Fibroblast of mammary gland (primary cell): ENCODE measurements at places on chromosomes 12 and 14.

DNA sequence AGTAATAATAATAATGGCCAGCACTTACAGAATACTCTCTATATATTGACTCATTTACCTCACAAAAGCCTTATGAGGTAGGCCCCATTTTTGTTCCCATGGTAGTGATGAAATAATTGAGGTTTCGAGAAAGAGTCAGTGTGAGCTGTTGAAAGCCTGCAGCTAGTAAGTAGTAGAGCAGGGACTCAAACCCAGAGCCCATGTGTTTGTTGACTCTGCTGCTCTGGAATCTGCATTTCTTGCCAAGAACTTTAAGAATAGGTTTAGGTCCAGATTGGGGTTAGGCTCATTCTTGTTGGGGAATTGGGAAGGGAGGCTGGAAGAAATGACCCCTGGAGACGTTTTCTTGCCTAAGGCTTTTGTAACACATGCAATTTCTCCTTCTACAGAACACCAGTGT is 27.9 kb downstream of the DYRK4 start:
- DNase-seq, result peak; percentile 41

DNA sequence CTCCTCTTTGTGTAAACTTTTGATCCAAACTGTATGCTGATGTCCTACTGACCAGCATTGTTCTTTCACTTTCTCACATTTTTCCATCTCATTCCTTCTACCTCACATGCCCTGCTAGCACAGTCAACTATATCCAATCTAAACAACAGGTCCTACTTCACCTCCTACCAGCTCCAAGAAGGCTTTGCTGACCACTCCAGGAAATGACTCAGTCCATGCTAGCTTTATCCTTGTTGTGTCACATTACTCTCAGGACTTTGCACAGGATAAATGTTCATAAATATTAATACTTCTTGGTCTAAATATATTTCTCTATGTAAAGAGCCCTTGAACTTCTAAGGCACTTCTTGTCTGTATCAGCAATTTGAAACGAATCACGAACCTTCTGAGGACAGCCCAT is 64.9 kb upstream of the PCED1B start:
- peak; percentile 78 for DNase-seq

DNA sequence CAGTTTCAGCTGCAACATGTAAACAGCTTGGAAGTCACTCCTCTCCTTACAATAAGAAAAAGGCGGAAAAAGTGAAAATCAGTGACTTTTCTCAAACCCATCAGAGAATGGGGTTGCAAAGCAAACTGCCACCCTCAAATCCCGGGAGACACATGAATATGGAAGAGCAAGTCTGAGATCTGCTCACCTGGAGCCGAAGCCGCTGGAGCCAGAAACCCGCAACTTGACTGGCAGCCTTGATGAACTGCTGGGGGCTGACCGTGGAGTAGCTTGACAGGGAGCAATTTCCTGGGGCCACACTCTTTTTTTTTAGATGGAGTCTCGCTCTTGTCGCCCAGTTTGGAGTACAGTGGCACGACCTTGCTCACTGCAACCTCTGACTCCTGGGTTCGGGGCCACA is 208.2 kb downstream of the KIF26A start:
- no peak for DNase-seq

DNA sequence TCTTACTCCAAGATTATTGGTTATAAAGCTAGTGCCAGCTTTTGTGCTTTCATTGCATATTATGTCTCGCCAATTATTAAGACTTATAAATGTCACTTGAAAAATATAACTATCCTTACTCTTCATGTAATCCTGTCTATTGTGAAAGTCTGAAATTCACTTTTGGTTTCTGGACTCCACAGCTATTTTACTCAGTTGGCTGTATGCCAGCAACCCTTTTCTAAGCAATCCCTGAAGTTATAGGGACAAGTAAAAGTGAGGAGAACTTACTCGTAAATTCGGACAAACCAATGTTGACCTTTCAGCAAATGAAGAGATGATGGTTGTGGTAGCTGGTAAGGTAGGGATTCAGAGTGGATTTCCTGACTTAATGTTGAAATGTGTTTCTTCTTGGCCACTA is 196.3 kb downstream of the NPAS3 start:
- DNase-seq, result peak; percentile 5

DNA sequence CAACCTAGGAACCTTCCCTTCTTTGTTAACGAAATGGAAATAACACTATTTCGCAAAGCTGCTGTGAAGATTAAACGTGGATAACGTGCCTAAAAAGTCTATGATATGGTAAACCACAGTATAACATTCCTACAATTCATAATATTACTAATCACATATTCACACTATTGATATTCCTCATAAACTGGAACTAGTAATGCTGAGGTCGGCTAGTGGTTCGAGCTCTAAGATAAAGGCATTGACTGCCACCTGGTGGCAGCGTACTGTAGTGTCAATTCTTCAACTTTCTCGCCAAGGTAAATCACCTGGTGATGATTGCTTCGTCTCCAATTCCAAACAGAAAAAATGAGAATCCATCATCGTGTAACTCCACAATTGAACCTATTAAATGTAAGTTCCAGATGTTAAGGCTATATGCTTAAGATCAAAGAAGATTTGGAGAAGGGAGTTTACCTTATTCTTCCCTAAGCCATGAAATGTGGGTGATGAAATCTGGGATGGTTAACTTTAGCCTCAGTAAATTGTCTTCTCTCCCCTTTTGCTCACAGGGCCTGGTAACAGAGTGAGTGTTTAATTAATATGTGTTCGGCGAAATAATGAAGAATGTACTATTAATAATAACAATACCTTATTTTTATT is 197.5 kb upstream of the TMEM132C start:
- DNase-seq, result peak; percentile 47

- no peak for DNase-seq
Measured at GRCh38 chr12:100824476-100824875, 29.9 kb downstream of the ANO4 start.

DNA sequence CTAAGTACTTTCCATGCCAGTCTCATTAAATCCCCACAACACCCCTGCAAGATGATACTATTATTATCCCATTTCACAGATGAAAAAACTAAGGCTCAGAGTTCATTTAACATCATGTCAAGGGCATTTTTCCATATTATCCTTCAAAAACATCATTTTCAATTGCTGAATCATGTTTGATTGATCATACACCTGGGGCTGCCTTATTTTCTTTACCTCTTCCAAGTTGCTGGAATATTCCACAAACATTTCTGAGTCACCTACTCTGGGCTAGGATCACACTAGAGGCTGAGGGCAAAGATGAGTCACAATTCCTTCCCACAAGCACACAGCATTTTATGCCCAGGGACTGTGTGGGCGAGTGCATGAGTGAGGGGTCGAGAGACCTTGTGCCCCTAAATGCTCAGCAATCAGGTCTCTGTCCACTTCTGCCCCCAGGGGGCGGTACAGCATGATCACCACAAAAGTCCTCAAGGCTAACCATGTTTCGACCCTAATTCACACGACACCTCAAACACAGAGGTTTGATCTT is 14.1 kb upstream of the TMEM119 start:
- DNase-seq, result peak; percentile 99

DNA sequence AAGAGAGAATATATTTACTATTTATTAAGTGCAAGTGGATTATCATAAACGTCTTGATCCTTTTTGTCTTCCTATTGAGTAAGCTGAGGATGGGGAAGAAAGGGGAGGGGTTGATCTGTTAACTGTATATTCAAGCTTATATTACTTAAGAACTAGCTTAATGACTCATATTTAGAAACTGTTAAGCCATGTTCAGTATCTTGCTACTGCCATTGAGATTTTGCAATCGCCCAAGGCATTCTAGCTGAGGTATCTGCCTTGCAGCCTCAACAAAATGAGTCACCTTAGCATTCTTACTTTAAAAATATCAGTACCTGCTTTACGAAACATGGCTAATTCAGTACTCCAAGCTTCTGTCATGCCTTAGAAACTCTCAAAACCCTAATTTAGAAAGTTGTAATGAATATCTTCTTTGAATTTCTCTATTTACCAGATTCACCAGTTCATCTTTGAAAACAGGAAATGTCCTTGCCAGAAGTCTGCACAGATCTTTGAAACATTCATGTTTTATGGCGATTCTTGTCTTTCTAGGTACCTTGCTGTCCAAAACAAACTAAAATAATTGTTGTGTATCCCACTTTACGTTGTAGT is 76.1 kb downstream of the ALG10B start:
- DNase-seq, result peak; percentile 33

DNA sequence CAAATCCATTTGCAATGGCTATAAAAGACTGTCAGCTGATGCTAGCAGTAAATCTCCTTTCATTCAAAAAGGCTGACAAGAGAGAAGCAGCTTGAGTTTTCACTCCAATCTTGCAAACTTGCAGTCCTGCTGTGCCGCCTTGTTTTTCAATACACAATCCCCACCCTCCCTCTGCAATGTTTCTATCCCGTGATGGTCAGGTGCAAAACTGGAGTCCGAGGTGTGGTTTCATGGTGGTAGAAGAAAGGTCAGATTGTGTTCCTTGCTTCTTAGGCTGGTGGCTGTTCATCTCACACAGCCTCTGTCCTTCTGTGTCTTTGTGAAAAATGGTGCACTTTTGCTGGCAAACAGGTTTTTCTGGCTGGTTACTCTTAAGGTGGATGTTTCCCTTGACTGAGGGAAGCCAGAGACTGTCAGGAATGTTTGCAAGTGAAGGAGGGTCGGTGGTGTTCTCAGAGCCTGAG is 27.7 kb upstream of the TBX3 start:
- no peak for DNase-seq

DNA sequence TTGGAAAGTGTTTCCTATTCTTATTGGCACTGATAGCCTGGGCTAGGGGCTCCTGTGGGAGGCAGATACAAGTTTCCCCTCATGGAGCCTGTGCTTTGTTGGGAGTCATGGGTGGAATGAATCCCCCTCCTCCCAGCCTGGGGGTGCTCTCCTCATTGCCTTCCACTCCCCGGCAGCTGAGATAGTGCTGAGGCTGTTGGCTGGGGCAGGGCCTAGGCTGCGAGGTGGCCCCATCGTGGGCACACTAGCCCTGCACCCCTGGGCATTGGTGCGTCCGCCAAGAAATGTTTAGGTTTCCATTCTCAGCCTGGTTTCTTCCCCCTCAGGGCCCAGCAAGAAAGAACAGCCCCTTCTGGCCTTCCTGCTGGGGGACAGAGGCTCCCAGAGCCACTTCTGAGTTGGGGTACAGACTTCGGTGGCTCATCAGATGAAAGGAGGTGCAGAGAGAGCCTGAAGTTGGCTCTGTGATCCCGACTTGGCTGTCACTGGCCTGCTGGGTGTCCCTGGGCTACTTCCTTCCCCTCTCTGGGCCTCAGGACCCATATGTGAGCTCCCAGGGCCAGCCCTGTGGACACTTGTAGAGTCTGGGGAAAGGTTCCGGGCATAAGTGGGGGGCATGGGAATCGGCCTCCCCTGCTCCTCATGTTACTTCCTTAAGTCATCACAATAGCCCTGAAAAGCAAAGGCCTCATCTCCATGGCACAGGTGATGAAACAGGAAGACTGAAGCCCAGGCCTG is 2.7 kb upstream of the ARL6IP4 start:
- DNase-seq, result no peak

GRCh38 chr12:116222358-116222757 is 55.1 kb downstream of the MED13L start:
- peak; percentile 95 for DNase-seq
